CD4-positive, alpha-beta memory T cell (primary cell): ENCODE measurements at places on chromosomes 11 and 22. TPM values are rescaled to one million over a fixed set of nuclear protein-coding genes. Genes with fewer than 3 reads are reported as not detected.

- DNase-seq = no peak
- peaks cover 50% of the 10 kb centered on the region for H3K36me3 ChIP-seq
- H3K4me3 ChIP-seq = peak overlapping the region; percentile 71
- peaks cover 35% of the 10 kb centered on the region for H3K4me1 ChIP-seq
- H3K27me3 ChIP-seq = no peaks in the 10 kb centered on the region
- H3K27ac ChIP-seq = peak overlapping the region; percentile 91
Measured at GRCh38 chr11:62601122-62601371, 618 bp downstream of the MTA2 start.

GRCh38 chr22:46824980-46825544 is 62.6 kb downstream of the TBC1D22A start:
- H3K36me3 ChIP-seq = peaks cover 6% of the 10 kb centered on the region
- no peak for DNase-seq
- H3K27me3 ChIP-seq = no peaks in the 10 kb centered on the region
- H3K4me3 ChIP-seq = no peak overlapping the region
- no peak overlapping the region for H3K27ac ChIP-seq

DNA sequence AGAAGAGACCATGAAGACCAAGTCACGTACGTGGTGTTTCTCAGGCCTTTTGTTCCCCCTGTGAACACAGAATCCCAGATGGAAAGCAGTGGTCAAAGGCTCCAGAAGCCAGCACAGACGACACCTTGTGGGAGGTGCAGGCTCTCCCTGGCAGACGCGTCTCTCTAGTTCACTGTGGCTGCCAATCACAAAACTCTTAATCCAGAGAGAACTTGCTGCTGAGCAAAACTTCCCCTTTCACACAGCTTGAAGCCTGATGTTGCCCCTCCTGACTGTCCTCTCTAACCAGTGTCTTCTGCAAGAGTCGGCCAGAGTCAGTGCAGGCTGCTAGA is 67.1 kb downstream of the PIWIL3 start:
- H3K4me3 ChIP-seq = no peak overlapping the region
- H3K4me1 ChIP-seq = no peaks in the 10 kb centered on the region
- H3K27me3 ChIP-seq = no peaks in the 10 kb centered on the region
- DNase-seq = no peak

LRP4 gene
- not detected for total RNA-seq
